ENCODE measurements at places on chromosomes 16 and 17.

DNA sequence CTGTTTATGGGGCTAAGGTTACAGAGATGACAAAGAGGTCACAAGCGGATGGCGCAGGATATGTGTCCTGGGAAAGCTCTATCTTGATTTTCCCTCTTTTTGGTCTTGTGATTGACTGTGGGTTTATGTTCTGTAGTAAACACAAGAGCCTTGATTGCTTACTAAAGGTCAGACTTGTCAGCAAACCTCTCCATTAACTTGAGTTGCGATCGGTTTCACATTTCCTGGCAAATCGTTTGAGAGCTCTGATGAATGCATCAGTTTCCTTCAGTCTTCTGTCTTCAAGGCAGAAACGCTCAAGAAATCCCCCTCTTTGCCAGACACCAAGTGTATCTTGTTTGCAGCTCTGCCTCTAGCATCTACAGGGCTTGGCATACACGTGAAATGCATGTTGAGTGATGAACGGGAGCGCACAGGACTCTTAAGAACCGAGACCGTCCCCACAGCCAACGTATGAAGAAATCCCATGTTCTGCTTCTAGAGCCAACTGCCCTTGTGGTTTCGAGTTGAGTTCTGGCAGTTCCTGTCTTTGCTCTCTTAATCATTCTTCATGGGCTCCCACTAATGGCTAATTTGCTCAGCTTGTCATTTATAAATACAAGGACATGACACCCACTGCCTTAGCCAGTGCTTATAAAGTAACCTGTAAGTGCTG, 143.3 kb downstream of the PITPNC1 start:
- DNase-seq: no peak

DNA sequence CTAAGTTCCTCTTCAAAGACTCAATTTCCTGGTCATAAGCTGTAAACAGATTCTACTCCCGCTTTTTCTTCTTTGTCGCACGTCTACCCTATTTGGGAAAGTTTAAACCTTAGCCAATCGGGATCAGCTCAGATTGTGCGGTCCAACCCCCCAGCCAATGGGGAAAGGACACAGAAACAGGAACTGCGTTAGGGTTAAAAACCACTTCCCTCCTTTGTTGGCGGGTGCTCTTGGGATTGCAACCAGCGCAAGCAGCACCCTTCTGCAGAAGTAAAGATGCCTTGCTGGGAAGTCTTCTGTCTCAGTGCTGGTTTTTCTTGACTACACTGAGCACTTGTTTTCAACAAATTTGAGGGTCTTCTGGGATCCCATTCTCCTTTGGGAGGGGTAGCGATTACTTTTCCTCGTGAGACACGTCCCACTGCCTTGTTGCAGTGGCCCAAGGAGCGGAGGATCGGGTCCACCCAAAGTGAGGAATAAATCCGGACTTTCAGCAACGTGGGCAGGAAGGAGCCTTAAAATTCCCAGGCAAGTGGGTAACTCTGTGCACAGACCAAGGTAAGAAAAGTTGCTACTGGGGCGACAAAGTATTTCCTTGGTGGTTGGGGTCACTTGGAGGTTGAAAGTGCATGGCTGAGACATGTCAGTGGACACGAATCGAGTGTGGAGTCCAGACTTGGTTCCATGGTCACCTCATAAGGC, 1.0 kb upstream of the YPEL3 start:
- no peak for DNase-seq

DNA sequence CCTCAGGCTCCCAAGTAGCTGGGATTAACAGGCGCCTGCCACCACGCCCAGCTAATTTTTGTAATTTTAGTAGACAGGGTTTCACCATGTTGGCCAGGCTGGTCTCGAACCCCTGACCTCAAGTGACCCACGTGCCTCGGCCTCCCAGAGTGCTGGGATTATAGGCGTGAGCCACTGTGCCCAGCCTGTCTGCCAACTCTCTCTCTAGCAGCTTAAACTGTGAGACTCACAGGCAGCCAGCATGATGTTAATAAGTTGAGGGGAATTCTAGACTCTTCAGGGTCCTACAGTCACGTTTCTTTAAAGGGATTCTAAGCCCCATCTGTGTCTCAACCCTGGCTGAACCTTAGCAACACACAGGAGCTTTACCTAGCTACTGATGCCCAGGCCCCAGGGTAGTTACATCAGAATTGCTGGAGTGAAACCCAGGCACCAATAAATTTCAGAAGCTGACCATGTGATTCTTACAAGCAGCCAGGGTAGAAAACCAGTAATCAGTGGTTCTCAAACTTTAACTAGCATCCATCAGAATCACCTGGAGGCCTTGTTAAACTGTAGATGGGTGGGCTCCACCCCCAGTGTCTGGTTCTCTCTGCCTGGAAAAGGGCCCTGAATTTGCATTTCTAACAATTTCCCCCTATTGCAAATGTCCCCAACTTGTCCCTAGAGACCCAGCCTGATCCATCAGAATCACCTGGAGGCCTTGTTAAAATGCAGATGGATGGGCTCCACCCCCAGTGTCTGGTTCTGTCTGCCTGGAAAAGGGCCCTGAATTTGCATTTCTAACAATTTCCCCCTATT, 30.7 kb downstream of the GPRC5B start:
- no peak for DNase-seq

- no peak for DNase-seq
These were observed 64.9 kb downstream of the ARHGAP17 start for GRCh38 chr16:24950275-24950674.
